Iris pigment epithelial cell (primary cell): ENCODE measurements at places on chromosomes 6 and 20.

DNA sequence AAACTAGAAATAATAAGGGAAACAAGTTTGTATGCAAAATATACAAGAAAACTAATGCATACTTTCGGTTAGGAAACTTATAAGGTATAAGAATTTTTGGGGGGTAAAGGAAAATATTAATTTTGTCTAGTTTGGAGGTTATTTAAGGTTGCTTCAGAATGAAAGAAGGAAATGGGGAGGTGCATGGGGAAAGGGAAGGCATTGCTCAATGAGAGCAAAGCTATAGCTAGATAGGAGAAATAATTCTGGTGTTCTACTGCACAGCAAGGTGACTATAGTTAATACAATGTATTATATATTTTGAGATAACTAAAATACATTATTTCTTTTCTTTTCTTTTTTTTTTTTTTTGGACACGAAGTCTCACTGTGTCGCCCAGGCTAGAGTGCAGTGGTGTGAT lies 5.4 kb upstream of the MYMX start:
- no peak for DNase-seq

DNA sequence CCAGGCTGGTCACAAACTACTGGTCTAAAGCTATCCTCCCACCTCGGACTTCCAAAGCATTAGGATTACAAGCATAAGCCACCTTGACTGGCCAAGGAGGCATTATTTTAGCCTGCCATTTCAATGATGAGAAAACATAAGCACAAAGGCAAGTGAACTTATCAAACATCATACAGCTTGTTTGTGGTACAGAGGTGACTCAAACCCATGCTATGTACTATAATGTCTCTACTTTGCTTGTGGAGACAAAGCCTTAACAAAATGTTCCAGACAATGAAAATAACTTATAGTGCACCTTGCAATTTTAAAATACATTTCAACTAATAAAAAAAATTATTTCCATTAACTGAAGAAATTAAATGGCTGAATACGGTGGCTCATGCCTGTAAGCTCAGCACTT lies 26.2 kb downstream of the HDAC2 start:
- DNase-seq, result peak; percentile 69

- peak; percentile 11 for DNase-seq
These were observed 46.4 kb upstream of the CAP2 start for GRCh38 chr6:17347012-17347411.

DNA sequence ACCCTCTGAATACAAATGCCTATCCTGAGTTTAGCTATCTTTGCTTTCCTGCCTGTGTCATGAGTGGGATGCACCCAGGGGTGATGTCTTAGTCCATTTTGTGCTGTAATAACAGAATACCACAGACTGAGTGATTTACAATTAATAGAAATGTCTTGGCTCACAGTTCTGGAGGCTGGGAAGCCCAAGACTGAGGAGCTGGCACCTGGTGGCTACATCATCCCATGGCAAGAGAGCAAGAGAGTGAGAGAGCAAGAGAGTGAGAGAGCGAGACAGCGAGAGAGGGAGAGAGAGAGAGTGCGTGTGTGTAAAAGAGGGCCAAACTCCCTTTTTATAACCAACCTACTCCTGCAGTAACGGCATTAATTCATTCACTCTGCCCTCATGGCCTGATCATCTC lies 76.8 kb downstream of the PRDM1 start:
- DNase-seq, result no peak

- no peak for DNase-seq
These were observed 70.4 kb downstream of the SLC2A10 start for GRCh38 chr20:46779831-46780230.

GRCh38 chr6:22024973-22025467 lies 271.8 kb downstream of the PRL start:
- DNase-seq, result no peak

DNA sequence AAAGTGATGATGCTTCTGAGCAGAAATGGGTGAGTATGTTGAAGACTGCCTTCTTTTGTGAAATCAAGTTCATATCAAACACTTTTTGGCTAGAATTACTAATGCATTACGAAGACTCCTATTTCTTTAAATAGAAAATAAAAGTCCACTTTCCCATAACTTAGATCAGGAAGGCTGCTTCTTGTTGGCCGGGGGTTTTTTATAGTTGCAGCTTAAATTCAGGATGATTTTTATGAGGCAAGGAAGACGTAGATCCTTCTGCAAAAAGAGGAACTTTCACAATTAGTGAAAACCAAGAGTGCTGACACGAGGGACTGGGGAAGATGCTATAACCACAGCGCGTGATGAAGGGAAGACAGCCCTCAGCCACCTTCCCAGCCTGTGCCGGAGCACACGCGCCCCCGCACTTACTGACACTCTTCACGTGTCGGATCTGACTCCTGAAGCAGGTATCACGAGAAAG lies 206.1 kb upstream of the PRDM1 start:
- no peak for DNase-seq

DNA sequence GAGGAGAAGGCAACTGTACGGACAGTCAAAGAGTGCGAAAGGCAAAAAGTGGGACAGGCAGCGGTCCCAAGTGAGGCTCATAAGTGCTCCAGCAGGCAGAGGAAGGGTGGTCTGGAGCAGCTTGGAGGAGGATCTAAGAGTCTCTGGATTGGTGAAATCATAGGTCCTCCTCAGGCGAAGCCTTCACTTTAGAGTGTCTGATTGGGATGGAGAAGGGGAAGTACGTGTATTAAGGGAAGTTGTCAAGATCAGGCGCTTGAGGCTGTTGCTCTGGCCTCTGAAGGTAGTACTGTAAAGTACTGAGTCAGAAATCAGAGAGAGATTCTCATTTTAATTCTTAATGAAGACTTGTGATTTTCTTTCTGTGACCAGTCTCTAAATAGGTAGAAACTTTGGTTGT lies 185.6 kb downstream of the KIF16B start:
- DNase-seq, result no peak

- DNase-seq, result peak; percentile 60
These were observed 523 bp downstream of the CDS2 start for GRCh38 chr20:5127204-5127858.

DNA sequence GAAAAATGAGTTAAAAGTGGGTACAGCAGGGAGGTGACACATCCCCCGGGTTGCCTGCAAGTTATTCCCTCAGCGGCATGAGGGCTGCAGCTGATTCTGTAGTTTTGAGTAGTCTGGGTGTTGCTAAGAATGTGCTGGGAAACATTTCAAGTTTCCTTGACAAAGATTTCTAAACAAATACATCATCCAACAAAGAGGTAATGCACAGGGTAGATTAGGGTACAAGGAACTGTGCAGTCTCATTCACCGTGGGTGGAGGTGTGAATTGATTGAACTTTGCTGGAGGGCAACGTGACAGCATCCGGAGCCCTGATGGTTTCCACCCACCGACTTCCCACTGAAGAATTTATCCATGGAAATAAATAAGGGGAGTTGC lies 21.8 kb downstream of the CASS4 start:
- DNase-seq, result peak; percentile 89

GRCh38 chr6:31464252-31465184 lies 33.4 kb upstream of the MICB start:
- no peak for DNase-seq

DNA sequence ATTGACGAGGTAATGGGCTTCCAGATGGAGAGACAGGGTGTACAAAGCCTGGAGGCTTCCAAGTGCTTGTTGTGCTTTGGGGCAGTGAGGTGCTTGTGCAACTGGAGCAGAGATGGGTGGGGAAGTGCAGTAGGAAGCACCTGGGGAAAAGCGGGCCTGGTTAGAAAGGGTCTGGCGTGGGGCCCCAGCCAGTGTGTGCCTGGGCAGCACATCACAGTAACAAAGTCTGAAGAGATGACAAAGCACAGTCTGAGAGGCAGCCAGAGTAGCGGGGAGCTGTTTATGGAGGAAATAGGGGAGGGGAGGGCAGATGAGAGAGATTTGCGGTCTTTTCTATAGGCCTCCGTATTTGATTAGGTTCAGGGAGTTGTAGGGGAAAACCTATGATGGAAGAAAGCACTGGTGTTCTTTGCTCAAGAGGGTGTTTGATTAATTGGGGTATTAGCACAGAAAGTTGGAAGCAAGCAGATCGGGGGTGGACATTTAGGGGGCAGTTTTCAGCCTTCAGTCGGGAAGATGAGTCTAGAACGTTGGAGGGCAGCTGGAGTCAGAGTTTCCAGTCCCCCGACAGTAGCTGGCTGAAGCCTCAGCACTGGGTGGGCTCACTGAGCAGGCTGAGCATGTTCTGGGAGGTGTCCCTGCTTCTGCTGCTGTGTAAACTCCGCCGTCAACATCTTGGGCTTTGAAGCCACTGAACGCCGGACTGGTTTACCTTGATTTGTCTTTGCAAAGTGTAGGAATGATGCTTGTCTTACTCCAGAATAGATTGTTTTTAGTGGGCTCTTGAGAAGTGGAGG lies 15.5 kb upstream of the MROH8 start:
- no peak for DNase-seq

DNA sequence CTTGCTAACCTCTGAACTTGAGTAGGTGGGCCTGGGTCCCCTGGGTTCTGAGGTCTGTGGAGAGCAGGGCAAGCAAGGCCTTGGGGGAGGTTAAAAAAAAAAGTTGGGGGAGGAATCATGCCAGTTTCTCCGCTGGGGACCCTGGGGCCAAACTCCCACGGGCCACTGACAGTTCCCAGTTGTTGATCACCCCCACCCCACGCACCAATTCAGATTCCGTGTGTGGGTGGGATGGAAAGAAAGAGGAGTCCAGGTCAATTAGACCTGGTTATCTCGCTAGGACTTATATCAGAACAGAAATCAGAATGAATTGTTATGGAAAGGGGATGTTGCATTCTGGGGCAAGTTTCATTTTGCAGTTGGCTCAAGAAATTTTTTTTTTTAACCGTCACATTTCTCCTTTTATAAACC lies 46.7 kb upstream of the SUPT3H start:
- DNase-seq, result no peak

DNA sequence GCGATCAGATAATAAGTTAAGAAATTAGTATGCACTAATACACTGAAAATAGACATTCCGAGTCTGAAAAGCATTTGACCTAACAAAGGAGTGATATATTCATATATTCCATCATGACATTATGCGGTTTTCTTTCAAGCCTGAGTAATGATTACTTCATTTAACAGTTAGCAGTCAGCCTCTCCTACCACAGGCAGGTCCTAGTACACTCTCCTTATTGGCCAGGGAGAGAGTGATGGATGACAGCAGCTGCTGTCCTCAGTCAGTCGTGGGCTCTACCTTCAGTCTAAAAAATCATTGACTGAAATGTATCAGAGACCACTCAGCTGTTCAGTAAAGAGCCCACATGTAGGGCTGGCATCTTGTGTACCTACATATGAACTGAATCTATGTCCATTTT lies 33.2 kb upstream of the VGLL2 start:
- no peak for DNase-seq

- DNase-seq, result peak; percentile 9
These were observed 117.3 kb downstream of the B3GAT2 start for GRCh38 chr6:70839286-70840266.

DNA sequence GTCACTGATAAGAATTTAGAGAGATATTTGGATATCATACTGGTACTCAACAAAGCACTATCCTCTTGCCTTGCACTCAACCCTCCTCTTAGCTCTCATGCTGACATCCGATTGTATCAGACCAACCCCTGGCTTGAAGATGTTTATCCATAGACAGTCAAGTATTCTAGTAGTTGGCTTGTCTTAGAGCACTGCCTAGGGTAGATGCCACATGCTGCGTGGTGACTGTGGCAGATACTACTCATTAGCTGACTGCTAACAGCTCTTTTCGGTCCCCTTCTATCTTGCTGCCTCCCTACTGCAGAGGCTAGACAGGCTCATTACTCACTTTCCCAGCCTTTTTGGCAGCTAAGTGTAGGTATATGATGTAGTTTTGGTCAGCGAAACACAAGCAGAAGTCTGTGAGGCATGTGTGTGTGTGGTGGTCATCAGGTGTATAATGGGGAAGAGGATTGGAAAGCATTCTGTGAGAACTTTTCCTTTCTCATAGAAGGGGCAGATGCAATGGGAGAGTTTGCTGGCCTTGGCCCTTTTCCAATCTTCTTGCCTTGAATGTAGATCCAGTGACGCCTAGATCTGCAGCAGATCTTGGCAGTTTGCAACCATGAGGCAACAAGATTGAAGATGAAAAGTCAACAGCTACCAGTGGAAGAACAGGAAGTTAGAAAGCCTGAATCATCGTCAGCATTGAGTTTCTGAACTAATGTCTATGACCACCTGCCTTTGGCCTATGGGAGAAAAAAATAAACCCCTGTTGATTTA lies 4.4 kb upstream of the IFNGR1 start:
- DNase-seq, result peak; percentile 96

DNA sequence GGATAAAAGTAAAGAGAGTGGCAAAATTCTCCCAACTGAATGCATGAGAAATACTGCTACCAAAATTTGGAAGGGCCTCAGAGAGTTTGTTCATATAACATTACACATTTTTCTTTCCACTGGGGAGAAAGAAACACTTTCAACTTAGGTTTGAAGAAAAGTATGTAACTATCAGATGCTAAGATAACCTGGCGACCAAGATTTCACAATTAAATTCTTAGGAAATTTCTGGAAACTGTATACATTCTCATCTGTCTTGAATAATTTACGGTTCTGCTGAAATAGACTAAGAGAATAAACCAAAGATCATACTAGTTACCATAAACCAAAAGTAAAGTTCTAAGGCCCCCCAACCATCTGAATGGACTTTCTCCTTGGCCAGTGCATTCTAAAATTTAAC lies 413.0 kb upstream of the RUNX2 start:
- no peak for DNase-seq

GRCh38 chr6:54846857-54847674 lies 495 bp downstream of the FAM83B start:
- DNase-seq, result no peak

DNA sequence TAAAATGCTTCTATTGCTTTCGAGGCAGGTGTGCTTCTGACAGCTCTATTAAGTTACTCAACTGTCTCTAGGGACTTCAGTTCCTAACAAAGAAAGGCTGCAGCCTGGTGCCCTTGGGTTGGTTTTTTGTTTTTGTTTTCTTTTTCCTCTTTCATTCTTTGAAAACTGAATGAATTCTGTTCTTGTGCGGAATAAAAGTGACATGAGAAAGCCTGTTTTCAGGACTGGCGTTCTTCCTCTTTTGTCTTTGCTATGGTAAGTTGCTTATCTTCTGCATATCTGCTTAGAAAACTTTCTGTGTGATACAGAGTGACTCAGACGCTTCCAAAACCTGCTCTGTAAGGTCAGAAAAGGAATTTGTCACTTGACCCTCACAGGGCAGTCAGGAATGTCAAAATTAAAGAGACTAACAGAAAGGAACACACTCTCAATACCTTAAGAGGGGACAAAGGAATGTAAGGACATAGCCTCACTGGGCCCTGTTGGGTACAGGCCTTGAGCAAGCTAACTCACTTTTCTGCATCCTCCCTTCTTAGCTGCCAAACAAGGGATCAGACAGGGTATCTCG lies 56.2 kb upstream of the NHSL1 start:
- DNase-seq, result peak; percentile 38

DNA sequence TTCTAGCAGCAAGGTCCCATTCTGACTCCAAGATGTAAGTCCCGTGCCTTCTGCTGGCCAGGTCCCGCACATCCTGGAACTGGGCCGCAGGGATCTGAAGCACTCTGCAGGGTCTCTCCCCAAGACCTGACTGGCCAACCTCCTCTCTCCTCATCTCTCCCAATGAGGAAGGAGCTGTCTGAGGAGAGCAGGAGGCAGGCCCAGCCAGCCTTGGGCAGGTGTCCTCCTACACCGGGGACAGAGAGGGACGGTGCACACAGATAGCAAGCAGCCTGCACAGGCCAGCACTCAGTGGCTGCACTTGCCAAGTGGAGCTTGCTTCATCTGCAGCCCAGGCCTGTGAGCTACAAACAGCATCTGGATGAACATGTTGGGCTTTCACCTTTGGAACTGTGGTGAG lies 76.8 kb upstream of the CD93 start:
- DNase-seq, result no peak
